Endothelial cell of umbilical vein (primary cell): ENCODE measurements at places on chromosomes 5 and 9. TPM values are rescaled to one million over a fixed set of nuclear protein-coding genes. Genes with fewer than 3 reads are reported as not detected.

DNA sequence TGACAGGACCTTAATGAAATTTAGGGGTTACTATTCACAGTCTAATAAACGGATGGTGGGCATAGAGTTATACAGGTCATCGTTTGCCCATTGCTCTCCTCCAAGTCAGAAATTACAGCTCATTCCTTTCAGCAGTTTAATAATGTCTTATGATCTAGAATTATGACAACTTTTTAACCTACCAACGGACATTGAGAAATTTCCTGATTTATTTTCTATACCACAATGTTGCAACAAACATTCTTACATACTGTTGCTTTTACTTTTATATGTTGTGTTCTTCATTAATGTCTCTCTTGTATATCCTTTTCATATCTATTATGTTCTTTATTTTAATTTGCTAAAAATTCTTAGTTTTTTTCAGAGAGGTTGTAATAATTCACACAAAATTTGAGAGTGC lies 152.8 kb upstream of the PRLR start:
- no peak for DNase-seq

DNA sequence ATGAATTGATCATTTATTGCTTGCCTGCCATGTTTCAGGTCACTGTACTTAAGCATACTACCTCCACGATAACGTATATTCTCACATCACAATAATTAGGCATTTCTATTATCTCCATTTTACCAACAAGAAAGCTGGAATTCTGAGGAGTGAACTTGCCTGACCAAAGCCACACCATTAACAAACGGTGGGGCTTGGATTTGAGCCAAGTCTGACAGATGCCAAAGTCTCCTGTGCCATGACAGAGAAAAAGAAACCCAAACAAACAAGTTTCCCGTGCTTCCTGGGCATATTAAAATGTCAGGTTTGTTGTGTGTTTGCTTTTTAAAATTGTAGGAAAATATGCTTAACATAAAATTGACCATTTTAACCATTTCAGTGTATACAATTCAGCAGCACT lies 40.8 kb upstream of the KCNV2 start:
- DNase-seq, result peak; percentile 43

- no peak for DNase-seq
Measured at GRCh38 chr9:105188746-105189145, 55.7 kb upstream of the SLC44A1 start.

- DNase-seq, result no peak
Measured at GRCh38 chr9:69970001-69970533, 73.6 kb upstream of the MAMDC2 start.

DNA sequence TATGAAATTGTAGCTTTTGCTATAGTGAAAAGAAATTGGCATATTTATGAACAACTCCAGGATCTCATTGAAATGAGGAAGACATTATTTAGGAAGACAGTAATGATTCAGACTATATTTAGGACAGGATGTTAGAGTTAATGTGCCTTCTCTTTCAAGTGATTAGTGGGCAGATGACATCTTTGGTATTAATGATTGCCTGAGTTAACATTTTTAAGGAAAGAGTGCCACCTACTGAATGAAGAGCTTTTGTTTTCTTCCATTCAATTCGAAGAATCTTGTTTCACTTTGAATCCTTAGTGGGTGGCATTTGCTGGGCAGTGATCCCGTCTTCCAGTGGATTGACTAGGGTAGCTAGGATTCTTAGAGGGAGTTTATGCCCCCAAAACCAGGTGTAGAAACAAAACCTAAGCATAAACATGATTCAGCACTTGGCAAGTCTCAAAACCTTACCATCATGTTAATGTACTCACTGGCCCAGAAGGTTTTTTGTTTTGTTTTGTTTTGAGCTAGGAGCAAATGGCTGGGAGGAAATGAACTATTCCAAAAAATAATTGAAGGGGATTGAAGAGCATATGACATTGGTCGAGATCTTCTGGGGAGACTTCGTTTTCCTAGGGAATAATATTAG lies 23.2 kb downstream of the MAP3K1 start:
- peak; percentile 84 for DNase-seq

DNA sequence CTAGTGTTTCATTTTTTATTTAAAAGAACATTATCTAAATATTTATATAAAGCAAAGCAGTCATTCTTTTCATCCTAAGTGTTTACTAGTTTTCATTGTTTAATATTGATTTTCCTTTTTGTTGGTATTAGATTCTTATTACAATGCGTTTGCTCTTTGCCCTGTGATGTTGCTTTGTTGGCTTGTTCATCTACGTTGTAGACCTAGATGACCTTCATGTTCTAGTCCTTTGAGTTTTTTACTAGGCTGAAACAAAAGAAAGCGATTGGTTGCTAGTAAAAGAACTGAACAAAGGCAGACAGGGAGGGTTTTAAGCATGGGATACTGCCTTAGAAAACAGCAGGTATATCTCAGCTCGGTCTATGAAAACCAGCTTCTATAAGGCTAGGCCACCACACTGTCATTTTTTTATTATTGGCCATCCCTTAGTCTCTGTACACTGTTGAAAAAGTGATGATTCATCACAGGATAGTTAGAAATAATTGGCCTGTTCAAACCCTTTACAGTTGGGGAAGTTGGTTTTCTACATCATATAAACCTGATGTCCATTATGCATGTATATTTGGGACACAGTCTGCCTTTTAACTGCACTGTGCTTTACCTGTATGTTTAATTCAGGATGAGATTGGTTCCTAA lies 119.0 kb downstream of the ZCCHC7 start:
- DNase-seq, result no peak

GRCh38 chr5:103587185-103587748 lies 24.7 kb upstream of the NUDT12 start:
- DNase-seq, result peak; percentile 67

SLC6A7 gene
- not detected in 2 replicates for total RNA-seq
